DMS79 (cell line): ENCODE measurements at places on chromosomes 13 and 19.

DNA sequence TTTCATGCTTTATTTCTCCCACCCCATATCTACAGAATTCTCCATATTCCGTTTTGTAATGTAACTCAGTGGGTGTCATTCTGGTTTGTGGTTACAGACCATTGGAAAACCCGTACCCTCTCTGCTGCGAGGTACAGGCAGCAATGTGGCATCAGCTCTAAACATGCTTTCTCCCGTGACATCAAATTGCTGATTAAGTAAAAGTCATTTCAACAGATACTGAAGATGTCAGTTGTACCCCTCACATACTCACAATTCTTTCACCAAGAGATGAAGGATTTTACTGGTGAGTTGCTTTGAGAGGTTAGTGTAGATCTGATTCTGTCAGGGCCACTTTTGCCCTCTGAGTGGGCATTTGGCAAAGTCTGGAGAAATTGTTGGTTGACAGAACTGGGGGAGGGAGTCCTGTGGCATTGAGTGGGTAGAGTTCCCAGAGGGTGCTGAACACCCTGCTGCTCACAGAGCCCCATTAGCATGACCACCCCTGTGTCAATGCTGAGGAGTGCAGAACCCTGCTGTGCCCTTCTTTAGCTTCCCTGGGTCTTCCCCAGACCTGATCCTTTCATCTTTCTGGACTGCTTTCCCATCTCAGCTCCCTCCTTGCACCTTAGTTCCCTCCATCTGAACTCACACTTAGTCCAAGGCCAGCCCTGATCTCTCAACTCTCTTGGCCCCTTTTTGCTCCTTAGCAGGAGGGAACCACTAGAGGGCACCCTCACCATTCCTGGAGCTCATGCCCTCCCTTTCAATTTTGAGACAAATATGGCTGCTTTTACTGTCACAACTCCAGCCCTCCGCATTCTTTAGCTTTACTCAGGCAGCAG lies 39.9 kb upstream of the CEACAM8 start:
- no peak for DNase-seq

DNA sequence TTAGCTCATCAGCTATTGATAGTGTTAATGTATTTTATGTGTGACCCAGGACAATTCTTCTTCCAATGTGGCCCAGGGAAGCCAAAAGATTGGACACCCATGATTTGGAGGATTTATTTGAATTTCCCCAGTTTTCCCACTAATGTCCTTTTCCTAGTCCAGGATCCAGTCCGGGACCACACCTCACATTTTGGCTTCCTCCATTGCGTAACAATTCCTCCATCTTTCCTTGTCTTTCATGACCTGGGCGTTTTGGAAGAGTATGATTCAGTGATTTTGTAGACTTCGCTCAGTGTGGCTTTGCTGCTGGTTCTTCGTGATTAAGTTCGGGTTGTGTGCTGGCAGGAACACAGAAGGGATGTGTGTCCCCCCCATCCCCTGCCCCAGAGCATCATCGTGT lies 3.3 kb upstream of the ATP4A start:
- DNase-seq: no peak

- DNase-seq: peak; percentile 99
Observed at GRCh38 chr19:45717131-45717982, 13.3 kb downstream of the FBXO46 start.

- DNase-seq: no peak
Observed at GRCh38 chr19:29415507-29415906, 110.3 kb upstream of the VSTM2B start.

DNA sequence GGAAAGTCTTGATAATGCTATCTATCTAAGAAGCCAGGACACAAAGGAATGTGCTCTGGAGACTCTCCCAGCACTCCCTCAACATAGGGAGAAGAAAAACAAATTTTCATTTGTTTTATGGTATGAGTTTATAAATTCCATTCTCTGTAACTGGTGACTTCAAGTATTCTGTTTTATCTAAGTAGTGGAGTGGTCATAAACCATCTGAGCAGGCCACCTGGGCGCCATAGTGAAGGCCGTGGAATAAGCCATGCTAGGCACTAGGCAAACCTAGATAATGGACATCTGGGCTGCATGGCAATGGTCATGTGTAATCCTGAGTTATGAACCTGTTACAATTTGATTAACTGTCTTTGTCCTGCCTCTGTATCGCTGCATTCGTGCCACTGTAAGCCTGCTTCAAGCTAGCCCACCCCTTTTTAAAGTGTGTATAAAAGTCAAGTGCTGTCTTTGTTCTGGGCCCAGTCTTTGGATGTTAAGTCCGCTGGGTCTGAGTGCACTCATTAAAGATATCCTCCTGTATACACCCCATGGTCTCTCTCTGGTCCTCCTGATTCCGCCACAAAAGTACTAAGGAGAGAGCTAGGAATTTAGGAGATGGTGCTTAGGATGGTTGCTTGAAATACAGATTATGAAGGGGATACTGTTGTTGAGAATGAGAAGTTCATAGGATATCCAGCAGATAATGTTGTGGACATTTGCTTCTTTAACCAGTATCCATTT lies 13.2 kb downstream of the GTF2F2 start:
- DNase-seq: no peak

DNA sequence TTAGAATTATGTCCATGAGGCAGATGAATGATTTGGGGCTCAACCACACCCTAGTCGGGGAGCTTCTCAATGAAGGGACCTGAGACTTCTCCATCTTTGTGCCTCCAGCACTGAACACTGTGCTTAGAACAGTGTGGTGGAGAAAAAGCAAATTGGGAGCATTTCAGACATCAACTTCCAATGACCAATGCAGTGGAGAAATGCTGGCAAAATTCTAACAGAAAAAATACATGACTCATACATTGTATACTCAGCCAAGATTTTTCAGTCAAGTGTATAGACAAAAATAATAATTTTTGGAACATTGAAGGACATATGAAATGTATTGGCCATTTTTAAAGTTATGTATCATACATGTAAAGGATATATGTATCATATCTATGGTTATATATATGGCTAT lies 134.7 kb downstream of the FGF14 start:
- DNase-seq: no peak

DNA sequence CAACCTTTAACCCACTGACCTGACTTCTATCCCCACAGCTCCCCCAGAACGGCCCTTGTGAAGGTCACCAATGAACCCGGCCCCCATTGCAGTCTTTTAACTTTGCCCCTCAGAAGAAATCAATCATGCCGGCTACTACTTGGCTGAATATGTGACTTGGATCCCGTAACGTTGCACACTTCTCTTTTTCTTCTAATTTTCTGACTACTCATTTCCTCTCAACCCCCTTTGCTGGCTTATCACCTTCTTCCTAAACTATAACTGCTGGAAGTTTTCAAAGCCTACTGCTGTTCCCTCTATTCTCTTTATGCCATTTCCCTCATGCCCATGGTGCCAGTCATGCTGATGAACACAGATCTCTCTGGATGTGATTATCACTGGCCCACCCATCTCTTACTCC lies 367.6 kb downstream of the DNAJC15 start:
- no peak for DNase-seq

DNA sequence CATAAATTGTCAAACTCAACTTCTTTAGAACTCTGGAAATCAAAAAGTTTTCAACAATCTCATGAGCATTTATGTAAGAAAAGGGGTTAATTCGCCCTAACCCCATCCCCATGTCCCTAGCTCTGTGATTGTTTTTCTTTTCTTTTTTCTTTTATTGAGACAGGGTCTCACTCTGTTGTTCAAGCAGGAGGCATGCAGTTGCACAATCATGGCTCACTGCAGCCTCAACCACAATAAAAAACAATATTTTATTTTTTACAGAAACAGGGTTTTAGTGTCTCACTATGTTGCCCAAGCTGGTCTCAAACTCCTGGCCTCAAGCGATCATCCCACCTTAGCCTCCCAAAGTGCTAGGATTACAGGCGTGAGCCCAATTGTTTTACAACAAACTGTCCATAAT lies 16.7 kb downstream of the VWA8 start:
- no peak for DNase-seq

GRCh38 chr19:28520998-28521568 lies 691.9 kb downstream of the UQCRFS1 start:
- no peak for DNase-seq

GRCh38 chr19:12092065-12092867 lies 27.7 kb downstream of the ZNF844 start:
- peak; percentile 2 for DNase-seq

GRCh38 chr13:75197803-75198202 lies 284.2 kb downstream of the TBC1D4 start:
- no peak for DNase-seq
